ENCODE measurements at places on chromosomes 7 and 10.
A peak's percentile ranks its signal among the peaks of the same experiment; 100 is the strongest.

DNA sequence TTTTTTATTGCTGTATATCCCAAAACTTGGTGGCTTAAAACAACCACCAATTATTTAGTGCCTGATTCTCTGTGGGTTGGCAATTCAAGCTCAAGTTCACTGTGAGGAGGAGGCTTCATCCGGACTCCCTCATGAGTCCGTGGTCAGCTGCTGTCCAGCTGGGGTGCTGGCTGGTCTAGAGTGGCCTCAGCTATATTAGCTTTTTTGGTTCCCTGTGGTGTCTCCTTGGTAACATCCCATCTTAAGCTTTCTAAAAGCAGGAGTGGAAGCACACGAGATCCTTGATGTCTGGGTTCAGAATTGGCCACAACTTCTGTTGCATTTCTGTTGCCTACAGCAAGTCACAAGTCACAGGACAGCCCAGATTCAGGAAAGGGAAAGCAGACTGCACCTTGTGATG, 536.5 kb upstream of the FZD8 start:
- DNase-seq = no peak

DNA sequence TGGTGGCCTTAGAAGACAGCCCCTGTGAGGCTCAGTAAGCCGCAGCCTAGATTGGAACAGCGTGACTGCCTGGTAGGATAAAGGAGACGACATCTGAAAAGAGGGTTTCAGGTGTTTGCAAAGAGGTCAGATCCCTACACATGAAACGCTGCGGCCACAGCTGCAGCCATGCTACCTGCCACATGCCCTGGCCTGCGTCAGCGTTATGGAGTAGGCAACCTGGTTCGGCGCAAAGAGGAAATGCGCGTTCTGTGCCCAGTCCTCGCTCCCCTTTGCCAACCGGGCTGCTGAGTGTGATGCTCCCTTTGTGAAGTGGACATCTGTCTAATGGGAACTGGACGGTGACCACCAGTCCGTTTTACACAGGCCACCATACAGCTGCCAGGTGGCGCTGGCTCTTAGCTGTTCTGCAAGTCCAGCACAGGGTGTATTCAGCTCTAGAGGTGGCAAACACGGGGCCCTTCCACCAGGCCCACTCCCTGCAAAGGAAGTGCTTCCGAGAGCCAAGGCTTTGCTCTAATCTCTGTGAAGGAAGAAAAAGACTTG, 160.3 kb downstream of the CELF2 start:
- no peak for DNase-seq

GRCh38 chr7:83468251-83468739, 180.6 kb downstream of the SEMA3E start:
- DNase-seq = peak; percentile 8

- no peak for DNase-seq
These were observed 70.1 kb downstream of the NPTX2 start for GRCh38 chr7:98687111-98687751.

DNA sequence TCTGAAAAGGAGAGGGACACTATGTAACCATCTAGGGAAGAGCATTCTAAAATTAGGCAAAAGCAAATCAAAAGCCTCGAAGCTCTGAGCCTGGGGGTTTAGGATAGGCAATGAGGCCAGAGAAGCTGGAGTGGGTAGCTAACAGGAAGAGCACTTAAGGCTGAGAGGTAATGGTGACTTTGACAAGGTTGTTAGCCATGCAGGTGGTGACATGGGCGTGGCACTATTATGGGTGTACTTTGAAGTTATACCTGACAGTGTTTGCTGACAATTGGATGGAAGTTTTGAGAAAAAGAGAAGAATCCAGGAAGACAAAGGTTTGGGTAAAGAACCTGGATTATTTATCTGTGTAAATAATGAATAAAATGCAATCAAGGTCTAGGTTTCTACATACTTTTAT, 383.0 kb upstream of the SEMA3C start:
- no peak for DNase-seq

GRCh38 chr7:105137898-105138297, 123.9 kb downstream of the KMT2E start:
- no peak for DNase-seq

DNA sequence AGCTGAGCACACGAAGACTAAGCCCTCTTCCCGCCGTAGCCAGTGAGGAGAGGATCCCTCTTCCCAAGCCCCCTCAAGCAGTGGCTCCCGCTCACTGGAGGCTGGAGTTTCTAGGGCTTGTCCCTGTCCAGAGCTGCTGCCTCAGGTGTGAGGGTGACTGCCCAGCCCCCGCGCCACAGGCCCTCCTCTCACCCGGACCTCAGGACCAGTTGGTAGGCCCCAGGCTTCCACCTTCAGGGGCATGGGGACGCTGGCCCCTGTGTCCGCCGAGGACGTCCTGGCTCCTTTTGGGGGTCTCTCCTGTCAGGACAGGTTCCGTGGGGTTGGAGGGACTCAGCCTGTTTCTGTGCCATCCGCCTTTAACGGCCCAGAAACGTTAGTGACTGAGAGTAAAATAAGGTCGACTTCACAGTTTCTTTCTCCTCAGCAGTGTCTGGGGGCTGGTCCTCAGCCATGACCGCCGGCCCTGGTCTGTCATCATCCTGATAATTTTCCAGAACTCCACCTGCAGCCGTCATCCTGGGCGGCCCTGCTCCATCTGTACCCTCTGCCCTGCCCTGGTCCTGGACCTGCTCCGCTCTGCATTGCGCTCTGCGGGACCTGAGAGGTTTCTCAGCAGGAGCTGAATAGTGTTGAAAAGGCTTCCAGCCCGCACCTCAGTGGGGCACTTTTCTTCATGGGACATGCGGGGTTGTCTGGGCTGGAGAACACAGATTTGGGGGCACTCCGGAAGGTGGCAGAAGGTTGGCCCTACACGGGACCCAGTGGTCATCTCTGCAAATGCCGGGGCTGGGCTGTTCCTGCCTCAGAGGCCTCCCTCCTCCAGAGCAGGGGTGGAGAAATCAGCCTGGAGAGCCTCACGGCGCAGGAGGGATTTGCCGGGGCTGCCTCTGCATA, 36.0 kb upstream of the FAM20C start:
- DNase-seq = no peak

DNA sequence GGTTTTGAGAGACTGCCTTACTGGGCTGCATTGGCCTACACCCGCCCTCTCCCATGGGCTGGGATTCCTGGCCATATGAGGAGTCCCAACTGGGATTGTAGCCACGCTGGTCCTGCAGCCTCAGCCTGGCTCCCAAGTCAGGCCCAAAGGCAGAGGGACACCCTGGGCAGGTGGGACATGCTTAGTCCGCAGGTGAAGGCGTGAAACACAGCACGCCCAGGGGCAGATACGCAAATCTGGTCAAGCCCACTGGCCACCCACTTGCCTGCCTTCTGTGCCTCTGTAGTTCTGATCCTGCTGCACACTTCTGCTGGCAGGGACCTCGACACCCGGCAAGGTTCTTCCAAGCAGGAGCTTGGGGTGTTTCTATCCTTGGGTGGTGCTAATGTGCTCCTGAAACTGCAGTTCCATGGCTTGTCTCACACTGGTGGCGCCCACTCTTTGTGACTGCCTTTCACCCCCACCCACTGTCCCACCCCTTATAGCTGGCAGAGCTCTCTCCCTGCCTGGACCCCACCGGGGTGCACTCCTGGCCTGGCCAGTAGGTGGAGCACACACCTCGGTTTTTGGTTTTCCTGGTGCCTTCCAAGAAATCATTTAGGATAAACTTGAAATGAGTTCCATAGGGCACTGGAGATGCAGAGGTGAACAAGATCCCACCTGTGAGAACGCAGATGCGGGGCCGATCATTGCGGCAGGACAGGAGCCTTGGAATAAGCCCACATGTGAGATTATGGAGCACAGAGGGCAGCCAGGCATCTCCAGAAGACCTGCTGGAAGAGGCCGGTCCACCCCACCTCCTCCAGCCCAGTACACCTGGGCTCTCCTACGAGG, 47.9 kb downstream of the MKI67 start:
- DNase-seq = peak; percentile 52

DNA sequence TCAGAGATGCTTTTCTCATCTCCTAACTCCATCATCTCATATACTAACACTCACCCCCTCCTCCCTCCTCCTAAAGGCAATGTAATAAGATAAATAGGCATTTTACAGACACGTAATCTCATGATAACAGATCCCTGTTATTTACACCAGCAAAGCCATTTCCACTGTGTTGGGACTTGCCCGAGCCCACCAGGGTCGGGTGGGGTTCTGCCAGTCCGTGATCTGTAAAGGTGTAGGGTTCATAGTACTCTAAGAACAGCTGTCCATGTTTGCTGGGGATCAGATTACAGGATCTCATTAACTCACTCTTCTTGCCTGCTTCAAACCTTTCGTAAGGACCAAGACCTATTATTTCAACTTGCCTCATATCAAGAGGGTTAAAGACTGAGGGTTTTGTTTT, 172.4 kb downstream of the FZD1 start:
- DNase-seq = no peak

- DNase-seq = no peak
These were observed 59.6 kb downstream of the TMEM209 start for GRCh38 chr7:130145424-130146100.

GRCh38 chr10:69100136-69100872, 12.4 kb downstream of the SRGN start:
- DNase-seq = no peak

- DNase-seq = no peak
These were observed 303.3 kb upstream of the CDC14C start for GRCh38 chr7:48621076-48621475.

GRCh38 chr7:82567356-82567755, 123.8 kb upstream of the CACNA2D1 start:
- DNase-seq = no peak

DNA sequence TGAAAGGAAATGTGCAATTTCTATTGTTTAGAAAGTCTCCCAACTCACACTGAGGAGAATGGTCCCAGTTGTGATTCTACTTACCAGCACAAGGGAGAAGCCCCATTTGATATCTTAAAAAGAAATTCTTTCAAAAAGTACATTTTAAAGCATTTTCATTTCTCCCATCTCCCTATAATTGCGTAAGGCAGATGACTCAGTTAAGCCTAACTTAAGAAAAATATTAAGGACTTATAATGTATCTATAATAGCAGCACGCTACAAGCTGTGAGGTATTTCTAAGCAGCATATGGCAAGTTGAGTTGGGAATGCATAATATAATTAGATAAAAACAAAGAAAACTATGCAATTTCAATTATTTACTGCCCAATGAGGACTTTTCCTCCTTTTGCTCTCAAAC, 8.5 kb upstream of the NRCAM start:
- DNase-seq = no peak

DNA sequence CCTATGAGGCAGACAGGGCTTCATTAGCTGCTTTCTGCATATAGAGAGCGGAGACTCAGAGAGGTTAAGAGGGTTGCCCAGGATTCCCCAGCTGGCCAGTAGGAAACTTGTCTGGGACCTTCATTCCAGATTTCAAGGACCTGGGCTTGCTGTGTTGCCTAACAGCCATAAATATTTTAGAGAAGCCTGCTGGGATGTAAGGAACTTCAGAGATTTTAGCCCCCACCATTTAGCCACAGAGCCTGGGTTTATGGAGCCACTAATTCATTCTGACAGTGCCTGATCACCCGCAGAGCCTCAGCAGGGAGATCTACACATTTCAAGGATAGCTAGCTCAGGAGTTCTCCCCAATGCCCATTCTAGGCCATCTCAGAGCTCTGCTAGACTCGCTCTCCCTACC, 56.6 kb upstream of the TRUB1 start:
- no peak for DNase-seq

DNA sequence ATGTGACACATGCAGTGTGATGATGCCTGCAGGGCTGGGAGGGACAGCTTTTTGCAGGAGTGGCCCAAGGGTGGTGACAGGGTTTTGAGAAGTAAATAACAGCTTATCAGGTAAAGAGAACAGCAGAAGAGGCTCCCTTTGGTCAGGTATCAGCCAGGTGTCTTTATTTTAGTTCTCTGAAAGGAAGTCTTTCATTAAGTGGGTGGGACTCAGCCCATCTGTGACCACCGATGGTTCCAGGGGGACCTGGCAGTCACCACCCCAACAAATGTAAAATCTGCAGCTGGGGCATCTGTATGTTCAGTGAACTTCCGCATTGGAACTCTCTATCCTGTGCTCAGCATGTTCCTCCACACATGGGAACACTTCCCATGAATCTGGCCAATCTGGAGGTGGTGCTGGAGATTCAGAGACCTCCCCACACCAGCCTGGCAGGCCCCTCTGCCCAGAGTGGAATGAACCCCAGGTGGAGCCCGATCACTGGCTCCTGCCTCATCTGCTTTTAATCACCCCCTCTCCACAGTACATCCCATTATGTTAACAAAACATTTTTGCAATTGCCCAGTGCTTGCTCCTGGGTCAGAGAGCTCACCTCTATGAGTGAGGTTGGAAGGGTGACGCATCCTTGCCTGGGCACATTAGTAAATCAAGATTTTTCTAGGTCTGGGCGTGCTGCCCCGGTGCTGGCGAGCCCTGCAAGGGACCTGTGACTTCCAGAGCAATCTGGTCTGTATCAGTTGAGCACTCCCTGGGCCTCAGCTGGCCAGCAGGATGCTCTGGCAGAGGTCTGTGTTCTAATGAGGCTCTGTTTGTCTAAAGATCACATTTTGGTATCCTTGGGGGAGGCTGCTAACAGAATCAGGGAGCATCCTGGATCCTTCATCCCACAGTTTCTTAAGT, 140.4 kb upstream of the GDF10 start:
- DNase-seq = no peak

Data from GM12892 (cell line).